Activated naive CD4-positive, alpha-beta T cell (primary cell): ENCODE measurements at places on chromosomes 13 and 19.

- no peak for DNase-seq
These were observed 11.0 kb upstream of the ZNF573 start for GRCh38 chr19:37790244-37790925.

GRCh38 chr13:94656766-94657165, 55.1 kb downstream of the GPR180 start:
- no peak for DNase-seq

GRCh38 chr13:26953291-26953690, 192.7 kb upstream of the GPR12 start:
- no peak for DNase-seq

DNA sequence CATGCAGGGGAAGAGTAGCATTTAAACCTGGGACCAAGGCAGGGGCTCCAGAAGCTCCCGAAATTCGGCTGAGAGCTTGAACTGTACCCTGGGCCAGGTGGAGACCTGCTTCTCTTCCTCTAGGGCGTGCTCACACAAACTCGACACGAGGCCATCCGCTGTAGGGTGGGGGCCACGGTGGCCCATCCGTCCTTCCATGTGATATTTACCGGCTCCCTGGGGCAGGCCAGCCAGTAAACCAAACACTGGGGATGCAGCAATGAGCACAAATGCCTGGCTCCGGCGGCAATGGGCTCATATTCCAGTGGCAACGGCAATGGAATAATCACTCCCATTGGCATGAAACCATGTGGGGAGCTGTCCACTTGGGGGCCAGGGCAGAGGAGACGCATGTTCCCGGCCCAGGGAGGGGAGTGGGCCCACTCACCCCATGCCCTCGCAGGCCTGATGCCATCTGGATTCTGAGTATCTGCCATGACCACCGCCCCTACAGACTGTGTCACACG, 10.8 kb downstream of the SH3GL1 start:
- no peak for DNase-seq

DNA sequence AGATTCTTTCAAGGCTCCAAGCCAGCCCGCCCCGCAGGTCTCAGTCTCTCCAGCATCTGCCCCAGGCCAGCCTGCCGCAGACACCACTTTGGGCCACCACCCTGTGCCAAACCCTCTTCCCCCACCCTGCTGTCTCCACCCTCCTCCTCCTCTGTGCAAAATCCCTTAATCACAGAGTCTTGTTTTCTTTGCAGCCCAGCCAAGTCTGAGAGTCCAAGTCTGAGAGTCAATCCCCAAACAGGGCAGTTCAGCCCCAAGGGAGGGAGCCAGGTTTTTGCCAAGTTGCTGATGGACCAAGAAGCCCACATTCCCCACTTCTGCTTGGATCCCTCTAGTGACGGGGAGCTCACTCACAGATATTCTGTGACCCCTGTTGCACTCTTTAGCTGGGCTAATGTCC, 3.1 kb downstream of the ADAMTS10 start:
- no peak for DNase-seq

- no peak for DNase-seq
These were observed 548.5 kb upstream of the SLC10A2 start for GRCh38 chr13:103614761-103615160.

DNA sequence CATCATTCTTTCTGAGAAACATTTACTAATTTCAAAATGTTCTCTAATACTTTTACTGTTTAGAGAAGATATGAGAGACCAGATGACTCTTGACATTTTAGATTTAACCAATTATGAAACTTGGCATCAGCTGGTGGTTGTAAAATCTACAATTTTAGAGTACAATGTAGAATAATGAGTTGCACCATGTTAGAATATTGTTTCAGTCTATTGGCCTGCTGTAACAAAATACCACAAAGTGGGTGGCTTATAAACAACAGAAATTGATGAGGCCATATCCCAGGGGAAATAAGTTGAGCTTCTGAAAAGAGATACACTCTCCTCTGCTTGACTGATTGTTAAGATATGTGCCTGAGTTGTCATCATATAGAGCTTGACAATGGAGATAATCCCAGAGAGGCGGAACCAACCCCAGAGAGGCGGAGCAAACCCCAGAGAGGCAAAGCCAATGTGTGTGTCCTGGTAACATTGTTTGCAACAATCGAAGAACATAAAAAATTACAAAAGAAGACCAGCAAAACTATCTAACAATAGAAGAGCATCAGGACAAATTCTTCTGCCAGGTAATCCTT, 373.0 kb upstream of the SLITRK1 start:
- DNase-seq, result no peak

DNA sequence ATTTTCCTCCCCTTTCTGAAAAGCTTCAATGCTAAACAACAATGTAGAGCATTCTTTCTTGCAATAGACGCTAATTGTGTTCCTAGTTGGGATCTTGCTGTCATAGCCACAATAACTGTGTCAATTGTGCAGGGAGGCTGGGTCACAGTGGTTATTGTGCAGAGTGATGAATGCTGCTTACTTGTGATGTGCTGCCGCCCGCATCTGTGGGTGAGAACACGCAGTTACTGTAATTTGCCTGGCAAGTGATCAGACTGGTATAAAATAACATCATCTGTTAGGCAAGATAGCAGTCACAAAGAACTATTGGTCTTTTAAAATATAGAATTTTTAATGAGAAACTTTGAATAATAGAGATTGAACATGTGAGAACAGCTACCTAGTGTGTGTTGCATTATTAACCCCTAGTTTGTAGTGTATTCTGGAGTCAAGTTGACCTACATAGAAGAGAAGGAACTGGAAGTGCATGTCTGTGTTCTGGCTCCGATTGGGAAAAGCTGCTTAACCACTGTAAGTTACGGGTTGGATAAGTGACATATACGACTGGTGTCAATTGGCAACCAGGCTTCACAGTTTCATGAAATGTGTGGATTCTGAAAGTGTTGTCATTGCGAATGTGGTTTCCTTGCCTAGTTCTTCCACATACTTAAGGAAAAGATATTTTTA, 43.6 kb downstream of the SLAIN1 start:
- no peak for DNase-seq

- no peak for DNase-seq
These were observed 22.3 kb downstream of the SETDB2 start for GRCh38 chr13:49466292-49466838.

- peak; percentile 45 for DNase-seq
These were observed 814 bp downstream of the S1PR2 start for GRCh38 chr19:10230173-10230860.

DNA sequence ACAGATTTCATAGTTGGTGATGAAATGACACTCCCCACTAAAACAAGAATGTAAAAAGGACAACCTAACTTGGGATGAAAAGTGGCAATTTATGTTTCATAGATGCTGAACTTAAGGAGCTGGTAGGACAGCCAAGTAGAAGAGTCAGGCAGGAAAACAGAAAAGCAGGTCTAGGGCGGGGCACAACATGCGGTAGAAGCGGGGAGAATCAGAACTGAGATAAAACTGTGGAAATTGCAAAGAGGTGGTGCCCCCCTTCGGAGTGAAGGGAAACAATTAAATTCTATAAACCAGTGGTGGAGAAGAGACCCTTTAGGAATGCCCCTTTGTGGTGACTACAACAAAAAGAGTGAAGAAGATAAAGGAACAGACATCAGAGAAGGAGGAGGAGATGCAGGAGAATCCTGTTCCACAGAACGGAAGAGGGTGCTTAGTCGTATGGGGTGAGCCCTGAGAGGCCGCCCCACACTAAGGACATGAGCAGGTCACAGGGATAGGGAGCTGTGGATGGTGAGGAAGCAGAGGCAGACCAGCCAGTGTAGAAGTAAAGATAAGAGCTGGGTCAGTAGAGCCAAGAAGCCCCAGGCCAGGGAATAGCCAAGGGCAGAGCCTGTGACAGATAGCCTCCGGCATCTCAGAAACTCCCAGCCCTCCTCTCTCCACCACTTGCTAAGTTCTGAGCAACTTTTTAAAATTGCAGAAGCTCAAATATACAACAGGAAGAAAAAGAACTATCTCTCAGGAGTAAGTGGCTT, 100.3 kb upstream of the DOCK9 start:
- DNase-seq, result no peak

- no peak for DNase-seq
These were observed 7.6 kb downstream of the FNDC3A start for GRCh38 chr13:48983331-48983730.

DNA sequence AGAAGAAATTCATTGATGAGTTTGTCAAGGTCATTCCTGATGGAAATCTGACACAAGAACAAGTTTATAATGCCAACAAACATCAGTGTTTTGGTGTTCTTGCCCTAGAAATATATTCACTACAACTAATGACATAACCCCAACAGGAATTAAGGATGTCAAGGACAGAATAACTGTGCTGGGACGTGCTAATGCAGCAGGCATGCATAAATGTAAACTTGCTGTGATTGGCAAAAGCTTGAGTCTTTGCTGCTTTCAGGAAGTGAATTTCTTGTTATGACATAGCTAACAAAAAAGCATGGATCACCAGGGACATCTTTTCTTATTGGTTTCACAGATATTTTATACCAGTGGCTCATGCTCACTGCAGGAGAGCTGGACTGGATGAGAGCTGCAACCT, 144.6 kb downstream of the KCTD12 start:
- no peak for DNase-seq

DNA sequence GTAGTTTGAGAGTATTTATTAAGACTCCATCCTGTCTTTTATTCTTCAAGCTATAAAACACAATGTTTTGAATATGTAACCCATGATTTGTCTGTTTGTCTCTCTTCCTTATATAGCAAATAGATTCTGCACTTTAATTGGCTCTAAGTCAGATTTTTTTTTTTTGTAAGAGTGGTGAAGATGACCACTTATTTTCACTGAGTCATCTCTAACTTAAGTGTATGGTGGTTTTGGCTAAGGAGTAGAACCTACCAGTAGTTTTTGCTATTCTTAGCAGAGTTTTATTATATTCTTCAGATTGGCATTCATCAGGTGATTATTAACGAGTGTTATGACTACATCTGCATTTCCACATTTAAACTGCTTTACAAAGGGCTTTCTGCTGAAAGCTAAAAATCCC, 194.7 kb downstream of the LMO7 start:
- no peak for DNase-seq

- DNase-seq, result no peak
These were observed 31.7 kb downstream of the TRPM4 start for GRCh38 chr19:49189259-49189658.

DNA sequence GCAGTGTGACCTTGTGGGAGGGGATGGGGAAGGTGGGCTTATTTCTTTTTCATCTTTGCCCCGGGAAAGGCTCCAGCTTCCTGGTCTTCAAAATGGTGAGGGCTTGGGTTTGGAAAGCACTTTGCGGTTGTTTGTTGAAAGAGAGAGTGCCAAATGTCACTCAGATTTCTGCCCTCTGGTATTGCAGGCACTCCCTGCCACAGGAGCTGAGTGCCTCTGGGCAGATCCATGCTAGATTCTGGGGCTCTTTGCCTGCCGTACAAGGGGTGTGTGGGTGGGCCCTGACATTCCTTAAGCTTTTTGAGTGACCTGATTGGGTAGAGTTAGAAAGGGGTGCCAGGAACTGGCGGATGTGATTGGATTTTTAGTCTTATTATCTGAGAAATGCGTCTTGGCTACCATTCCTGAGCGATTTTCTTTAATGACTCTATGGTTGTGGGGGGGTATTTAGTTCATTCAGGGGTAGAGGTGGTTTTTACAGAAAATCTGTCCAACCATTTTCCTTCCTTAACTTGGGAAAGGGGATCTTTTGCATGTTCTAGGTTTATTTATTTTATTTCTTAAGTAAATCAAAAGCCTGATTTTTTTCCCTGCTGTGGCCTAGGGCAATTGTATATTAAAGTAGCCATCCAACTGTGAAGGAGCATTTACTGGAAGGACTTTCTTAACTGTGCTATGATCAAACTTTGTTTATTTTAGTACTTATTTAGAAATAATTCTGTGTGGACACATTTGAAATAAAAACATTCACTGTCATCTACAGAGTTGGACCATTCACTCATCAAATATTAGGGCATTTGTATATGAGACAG, 3.2 kb downstream of the ARHGAP35 start:
- DNase-seq, result no peak

- no peak for DNase-seq
These were observed 20.9 kb downstream of the TMED1 start for GRCh38 chr19:10815007-10815536.

- DNase-seq, result no peak
These were observed 620.0 kb upstream of the ATXN8OS start for GRCh38 chr13:69487576-69487975.

- no peak for DNase-seq
These were observed 1.2 kb downstream of the C13orf46 start for GRCh38 chr13:113972451-113973217.

DNA sequence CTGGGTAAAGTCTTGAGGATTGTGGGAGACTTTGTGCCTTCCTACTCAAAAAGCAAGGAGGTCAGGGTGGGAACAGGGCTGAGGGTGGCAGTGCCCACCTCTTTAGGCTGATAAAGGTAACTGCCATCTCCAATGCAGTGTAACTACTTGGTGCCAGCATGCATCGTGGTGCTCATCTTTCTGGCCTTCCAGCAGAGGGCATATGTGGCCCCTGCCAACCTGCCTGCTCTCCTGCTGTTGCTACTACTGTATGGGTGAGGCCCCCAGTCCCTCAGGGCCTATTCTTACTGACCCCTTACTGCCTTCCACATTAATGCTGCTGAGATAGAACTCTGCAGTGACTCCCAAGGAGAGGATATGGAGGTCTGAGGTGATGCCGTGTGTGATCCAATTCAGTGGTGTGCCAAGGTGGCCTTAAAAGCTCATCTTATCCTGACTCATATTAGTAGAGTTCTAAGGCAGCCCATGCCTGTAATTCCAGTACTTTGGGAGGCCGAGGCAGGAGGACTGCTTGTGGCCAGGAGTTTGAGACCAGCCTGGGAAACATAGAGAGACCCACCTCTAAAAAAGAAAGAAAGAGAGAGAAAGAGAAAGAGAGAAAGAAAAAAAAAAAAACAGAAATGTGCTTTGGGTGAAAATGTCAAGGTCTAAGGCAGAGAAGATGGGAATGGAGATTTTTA, 9.7 kb upstream of the ARHGAP45 start:
- no peak for DNase-seq

DNA sequence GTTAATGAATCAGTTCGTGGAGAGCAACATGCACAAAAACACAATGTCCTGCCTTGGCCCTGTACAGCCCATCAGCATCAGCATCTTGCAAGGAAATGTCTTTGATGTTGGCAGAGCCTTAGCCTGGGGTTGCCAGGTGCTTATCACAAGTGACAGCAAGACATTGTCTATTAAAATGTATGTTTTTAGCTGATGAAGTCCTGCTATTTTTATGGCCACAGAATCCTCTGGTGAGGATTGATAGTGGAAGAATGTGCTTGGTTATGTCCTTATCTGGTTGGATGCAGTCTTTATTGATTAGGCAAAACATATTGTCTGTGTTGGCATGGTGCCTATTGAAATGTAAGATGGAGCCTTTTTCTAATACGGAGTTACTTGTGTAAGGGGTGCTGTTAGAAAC, 1427.0 kb upstream of the MIR17HG start:
- no peak for DNase-seq
